ENCODE measurements at places on chromosomes 5 and 9. TPM values are rescaled to one million over a fixed set of nuclear protein-coding genes. Genes with fewer than 3 reads are reported as not detected.

ADAMTS6 gene
- total RNA-seq = 0.10 TPM

SLC34A1 gene
- not detected for total RNA-seq

CCNJL gene
- total RNA-seq = 5.6 TPM

HTR1A gene
- not detected for total RNA-seq

TRIM7 gene
- 1.3 TPM for total RNA-seq

DNA sequence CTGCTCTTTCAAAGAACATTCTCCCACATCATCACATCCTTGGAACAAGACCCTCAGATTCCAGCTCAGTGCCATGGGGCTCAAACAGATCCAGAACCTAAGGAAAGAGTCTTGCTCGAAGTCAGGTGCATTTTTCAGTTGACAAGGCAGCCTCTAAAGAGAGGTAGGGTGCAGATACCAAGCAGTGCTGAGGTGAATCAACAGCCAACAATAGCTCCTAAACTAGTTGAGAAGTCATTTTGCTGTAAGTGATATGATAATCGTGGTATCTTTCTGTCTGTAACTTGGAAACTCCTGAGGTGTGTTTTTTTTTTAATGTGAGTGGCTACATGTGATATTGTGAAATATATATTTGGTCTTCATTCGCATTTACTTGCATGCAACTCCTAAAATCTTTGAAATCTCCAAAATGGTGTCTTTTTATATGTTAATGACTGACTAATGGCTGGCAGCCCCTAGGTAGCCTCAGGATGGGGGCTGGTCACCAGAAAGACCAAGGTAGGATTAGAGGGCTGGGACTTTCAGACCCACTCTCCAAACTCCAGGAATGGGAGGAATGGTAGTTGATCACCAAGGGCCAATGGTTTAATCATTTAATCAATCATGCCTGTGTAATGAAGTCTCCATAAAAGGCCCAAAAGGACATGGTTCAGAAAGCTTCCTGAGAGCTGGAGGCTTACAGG is 96.6 kb downstream of the SERINC5 start:
- no peaks in the 10 kb centered on the region for H3K4me1 ChIP-seq
- H3K27me3 ChIP-seq = no peaks in the 10 kb centered on the region
- no peak for DNase-seq
- no peak overlapping the region for H3K27ac ChIP-seq

DNA sequence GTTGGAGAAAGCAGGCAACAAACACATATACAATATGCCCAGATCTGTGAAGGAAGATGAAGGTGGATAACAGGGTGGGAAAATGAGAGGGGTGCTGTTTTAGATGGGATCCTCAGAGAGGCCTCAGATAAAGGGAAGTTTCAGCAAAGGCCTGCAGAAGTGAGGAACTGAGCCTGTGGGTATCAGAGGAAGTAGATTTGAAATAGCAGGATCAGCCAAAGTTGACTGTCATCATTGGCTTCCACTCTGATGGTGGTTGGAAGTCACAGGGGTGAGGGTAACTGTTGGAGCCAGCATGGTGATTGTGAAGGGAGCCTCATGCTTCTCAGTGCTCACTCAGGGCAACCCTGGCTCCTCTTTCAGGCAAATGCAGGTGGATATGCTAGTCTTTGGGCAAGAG is 607.2 kb upstream of the CLINT1 start:
- H3K27ac ChIP-seq = no peak overlapping the region
- H3K4me3 ChIP-seq = no peak overlapping the region
- no peaks in the 10 kb centered on the region for H3K27me3 ChIP-seq
- DNase-seq = no peak
- H3K4me1 ChIP-seq = no peaks in the 10 kb centered on the region
- no peaks in the 10 kb centered on the region for H3K36me3 ChIP-seq
